ENCODE measurements at places on chromosomes 4 and X.

- DNase-seq = no peak
These were observed 273.6 kb downstream of the FRMPD4 start for GRCh38 chrX:12411831-12412230.

- DNase-seq = no peak
These were observed 109.8 kb downstream of the HMX1 start for GRCh38 chr4:8761824-8762205.

DNA sequence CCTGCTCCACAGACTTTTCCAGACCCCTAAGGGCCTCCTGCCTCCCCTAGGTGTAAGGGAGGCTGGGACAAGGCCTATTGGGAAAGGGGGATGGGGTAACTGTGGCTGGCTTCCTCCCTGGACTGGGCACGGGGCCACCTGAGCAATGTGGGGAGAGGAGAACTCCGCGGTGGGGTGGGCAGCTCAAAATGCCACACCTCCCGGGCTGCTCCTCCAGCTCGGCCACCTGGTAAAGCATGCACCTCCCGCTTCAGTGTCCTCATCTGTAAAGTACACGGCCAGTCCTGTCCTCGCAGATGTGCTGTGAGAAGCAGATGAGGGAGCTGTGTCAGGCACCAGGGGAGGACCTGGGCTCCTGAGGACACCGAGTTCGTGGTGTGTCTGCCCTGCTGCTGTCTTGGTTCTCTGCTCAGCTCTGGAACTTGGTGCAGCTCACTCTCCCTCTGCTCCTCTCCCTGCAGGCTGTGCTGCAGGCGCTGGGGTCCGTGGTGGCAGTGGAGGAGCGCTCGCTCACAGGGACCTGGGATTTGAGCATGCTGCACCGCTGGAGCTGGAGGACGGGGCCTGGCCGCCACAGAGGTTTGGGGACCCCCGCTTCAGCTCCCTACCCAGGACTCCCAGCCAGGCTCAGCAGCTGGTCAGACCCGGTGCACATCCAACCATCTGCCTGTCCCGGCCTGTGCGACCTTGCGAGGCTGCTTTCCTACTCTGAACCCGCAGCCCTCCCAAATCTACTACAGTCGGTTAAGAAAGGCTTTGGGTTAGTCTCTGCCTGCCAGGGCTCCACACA is 20.8 kb upstream of the MRFAP1 start:
- no peak for DNase-seq

DNA sequence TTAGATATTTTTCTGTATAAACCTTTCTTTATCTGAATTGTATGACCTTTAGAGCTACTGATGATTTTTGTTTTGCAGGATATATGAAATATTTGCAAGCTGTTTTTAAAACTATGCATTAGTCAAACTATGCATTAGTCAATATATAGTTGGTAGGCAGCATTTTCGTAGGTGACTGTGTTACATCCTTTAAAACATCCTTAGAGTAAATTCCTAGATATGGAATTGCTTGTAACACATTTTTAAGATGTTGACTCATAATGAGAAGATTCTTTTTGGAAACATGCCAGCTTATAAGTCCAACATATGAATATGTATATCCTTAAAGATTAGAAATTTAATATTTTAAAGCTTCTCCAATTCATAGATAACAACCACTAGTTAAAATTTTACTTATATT is 1768.5 kb downstream of the PCDH7 start:
- no peak for DNase-seq

DNA sequence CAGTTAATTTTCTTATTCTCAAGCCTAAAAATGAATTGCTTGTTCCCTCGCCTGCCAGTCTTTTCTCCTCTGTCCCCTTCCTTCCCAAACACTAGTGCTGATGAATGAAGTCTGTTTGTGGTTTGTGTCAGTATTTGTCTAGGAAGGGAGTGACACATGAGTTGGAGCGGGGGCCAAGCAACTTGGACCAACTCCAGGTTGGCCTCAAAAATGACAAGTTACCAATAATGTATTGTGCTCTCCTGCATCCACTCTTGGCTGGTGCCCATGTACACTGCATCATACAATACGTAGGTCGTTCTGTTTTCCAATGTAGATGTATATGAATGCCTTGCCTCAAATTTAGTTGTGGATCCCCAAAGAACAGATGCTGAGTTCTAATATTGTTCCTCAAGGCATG is 223.0 kb upstream of the GPC4 start:
- DNase-seq = no peak

GRCh38 chr4:105061136-105061696 is 85.5 kb upstream of the TET2 start:
- no peak for DNase-seq

GRCh38 chr4:87092389-87093141 is 127.9 kb downstream of the KLHL8 start:
- no peak for DNase-seq

DNA sequence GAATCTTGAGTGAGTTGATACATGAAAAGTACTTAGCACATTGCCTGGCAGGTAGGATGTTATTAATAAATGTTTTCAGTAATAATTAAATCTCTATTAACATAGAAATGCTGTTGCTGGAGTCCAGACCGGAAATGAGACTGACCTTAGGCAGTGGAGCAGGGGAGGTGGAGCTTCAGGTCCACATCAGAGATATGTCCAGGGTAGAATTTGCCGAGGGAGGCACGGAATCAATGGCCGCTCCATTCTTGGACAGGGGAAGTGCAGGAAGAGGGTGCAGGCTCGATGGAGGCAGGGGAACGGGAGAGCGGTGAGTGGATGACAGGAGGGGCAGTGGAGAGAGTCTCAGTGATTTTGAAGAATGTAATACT is 107.3 kb downstream of the GATB start:
- DNase-seq = no peak

DNA sequence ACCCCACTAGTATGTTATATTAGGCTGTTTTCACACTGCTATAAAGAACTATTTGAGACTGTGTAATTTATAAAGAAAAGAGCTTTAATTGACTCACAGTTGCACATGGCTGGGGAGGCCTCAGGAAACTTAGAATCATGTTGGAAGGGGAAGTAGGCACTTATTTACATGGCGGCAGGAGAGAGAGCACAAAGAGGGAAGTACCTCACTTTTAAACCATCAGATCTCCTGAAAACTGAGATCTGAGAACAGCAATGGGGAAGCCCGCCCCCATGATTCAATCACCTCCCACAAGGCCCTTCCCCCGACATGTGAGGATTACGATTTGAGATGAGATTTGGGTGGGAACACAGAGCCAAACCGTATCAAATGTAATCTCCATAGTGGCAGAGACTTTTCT is 45.4 kb upstream of the XK start:
- DNase-seq = no peak

DNA sequence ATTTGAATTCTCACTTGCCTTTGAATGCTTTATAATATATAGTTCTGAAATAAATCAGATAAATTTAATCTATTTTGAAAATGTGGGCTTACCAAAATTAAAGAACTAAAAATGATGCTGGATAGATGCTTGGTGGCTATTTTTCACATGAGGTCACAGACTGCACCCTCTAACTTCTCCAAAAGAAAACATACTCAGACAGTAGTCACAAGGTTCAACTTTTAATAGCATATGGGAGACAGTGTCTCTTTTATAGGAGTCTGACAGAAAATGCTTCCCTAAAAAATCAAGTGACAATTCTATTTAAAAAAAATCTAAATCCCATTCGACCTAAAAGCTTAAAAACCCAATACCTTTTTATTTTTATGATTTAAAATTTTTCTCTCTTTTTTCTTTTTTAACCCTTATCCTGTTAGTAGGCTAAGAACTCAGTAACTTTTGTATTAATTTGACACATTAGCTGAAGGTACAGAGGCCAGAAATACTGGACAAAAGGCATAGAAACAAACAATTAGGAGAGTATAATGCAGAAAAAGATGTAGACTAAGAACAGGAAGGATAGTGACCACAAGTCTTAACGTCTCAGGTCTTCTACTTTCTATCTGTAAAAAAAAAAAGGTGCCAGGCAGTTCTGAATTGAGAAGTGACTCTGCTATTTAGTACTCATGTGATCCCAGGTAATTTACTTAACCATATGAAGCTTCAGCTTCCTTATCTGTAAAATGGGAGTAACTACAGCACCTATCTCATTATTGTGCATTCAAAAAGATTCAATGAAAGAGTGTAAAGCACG is 7.6 kb downstream of the TIGD4 start:
- DNase-seq = no peak

DNA sequence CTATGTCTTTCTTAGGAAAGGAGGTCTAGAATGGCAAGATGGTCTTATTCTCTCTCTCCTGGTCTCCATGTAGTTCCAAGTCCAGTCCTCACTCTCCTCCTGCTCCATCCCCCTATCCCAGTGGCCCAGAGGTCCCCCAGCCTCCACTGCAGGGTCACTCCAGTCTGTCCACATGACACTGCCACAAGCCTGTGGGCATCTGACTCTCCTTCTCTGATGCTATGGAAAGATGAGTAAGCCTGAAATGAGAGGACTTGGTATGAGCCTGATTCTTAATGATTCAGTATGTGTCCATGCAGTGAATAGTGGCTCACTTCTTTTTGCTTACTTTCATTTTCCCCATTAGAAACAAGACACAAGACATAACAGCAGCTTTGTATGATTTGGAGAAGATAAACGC is 516.8 kb upstream of the ADGRL3 start:
- DNase-seq = peak; percentile 86

GRCh38 chr4:13918110-13918509 is 290.6 kb upstream of the BOD1L1 start:
- peak; percentile 97 for DNase-seq

DNA sequence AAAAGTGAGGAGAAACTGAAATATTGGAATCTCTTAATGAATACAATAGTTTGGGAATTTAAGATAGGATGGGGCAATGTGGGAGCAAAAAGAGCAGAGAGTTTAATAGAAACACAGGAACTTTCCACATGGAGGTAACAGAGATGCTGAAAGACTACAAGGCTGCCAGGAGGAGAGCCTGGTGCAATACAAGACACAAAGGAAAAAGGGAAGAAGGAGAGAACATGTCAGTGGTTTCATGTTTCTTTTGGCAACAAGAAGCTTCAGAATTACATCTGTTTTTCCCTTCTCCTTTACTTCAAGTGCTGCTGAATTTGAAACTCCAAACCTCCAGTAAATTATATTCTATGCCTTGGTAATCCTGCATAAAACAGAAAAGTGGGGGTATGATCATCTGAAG is 474.3 kb downstream of the FAT4 start:
- no peak for DNase-seq

DNA sequence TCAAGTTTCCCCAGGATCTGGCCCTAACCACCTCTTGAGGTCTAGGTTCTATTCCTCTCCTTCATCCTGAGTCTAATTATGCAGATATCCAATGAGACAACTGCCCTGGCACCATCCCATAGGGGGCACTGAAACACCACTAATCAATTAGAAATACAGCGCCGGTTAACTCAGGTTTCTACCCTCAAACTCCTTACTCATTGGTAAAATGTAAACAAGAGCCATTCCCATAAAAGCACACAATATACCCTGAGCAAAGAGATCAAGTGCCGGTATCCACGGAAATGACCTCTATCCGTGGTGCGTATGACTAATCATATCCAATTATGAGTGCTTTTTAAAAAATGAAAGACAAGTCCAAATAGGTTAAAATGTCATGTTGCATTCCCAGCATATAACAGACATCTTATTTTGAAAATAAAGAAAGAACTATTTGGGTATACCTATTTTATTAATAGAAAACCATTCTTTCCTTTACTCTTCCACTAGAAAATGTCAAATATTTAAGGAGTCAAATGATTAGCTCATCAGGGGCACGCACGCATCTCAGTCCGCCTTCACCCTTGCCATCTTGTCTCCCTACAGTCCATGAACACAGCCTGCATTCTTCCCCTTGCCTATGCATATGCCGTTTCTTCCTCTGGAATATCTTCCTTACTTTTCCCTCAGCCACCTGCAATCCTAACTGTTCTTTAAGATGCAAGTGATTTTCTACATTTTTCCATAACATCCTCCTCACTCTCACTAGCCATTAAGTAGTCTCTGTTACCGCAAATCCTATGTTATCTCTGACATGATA is 141.1 kb downstream of the MAML3 start:
- no peak for DNase-seq

DNA sequence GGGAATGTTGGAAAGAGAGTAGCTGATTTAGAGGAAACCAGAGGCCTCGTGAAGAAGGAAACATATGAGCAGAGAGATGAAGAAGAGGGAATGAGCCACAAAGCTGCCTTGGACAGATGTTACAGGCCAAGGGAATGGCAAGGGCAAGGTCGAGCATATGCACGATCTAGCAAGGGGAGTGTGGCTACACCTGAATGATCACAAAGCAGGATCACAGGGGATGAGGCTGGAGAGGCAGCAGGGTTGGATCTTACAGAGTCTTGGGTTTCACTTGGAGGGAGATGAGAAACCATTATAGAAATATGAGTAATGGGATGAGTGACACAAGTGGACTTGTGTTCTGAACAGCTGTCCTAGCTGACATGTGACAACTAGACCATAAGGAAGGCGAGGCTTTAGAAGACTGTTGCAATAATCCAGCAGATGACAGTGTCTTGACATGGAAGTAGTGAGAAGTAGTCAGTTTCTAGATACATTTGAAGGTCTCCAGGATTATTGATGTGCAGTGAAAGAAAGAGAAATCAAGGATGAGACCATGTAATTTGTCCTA is 58.7 kb downstream of the RASGEF1B start:
- no peak for DNase-seq

DNA sequence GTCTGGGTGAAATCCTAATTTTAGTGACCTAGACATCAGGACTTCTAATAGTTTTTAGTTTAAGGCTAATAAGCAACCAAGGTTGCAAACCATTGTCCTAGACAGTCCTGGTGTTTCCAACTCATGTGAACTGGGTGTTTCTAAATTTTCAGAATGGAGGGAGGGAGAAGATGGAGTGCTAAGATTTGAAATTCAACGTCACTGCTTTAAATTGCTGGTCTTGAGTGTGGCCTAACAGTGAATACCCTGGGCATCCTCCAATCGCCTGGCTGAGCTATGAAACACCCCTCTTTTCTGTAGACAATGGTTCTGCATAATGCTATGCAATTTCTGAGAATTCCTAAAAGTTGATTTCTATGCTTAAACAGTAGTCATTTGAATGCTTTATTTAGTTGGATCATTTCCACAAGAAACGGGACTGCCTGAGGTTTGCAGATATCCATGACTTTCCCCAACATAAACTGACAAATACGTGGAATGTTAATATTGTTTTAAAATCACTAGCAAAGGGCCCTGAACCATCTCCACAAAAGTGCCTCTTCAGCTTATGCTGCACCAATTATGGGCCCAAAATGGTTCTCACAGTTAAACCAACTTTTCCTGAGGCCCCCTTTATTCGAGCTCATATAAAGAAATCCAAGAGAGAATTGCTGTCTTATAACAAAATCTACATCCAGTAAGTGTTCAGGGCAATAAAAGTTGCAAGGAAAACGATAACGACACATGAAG is 1.1 kb downstream of the FBXL5 start:
- DNase-seq = no peak

DNA sequence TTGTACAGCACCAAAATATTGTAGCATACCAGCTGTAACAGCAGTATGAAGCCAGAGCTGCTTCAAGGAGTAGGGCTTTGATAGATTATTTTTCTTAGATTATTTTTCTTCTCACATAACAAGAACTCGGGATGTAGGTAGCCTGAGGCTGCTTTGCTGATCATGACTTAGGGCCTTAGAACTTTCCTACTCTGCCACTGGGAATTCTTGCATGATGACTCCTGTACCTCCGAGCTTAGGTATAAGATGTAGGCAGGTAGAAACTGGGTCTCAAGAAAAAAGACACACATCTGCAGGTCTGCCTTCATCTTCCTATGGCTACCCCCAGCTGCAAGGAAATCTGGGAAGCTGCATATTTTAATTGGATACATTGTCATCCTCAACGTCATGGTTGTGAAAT is 115.9 kb upstream of the PNPLA4 start:
- DNase-seq = no peak
